A549 treated with DMSO at 1 μM for 4 hours (cell line): ENCODE measurements at places on chromosomes 13 and 19. TPM values are rescaled to one million over a fixed set of nuclear protein-coding genes. Genes with fewer than 3 reads are reported as not detected.

The LACC1 gene
- total RNA-seq, result 2.6 to 3.8 TPM (median 3.1 TPM) in 5 replicates

The MFSD12 gene
- 137 to 186 TPM (median 169 TPM) in 5 replicates for total RNA-seq

The MCEMP1 gene
- total RNA-seq, result not detected in 5 replicates

The ZNF440 gene
- 0.04 to 0.14 TPM (median 0.11 TPM) in 5 replicates for total RNA-seq
